Smooth muscle cell of trachea (primary cell): ENCODE measurements at places on chromosomes 4 and X. TPM values are rescaled to one million over a fixed set of nuclear protein-coding genes. Genes with fewer than 3 reads are reported as not detected.

The CLTRN gene
- 0.29 and 0.50 TPM in 2 replicates for total RNA-seq

The MAGEC1 gene
- total RNA-seq = not detected in 2 replicates

The LRIT3 gene
- 0.15 TPM in 1 of 2 replicates, not detected in the other for total RNA-seq

The ARFIP1 gene
- 43.8 and 61.2 TPM in 2 replicates for total RNA-seq

The CWH43 gene
- total RNA-seq = not detected in 2 replicates

The GIMD1 gene
- total RNA-seq = not detected in 2 replicates
